ENCODE measurements at places on chromosomes 5 and 9.

DNA sequence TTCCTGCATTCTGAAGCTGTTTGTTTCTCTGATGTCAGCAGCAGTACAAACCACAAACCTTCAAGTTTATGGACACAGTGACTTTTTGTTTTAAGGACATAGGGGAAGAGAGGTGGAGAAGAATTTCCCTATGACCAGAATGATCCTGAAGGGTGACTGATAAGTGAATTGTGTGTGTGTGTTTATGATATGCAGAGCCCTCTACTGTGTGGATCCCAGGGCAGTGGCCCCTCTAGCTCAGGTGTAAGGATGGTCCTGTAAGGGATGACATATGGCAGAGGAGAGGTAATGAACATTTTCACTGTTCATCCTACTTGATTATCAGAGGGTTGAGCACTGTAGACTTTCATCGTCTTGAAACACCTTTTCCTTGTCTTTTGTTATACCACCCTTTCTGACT lies 30.6 kb upstream of the TMED7 start:
- DNase-seq = no peak

DNA sequence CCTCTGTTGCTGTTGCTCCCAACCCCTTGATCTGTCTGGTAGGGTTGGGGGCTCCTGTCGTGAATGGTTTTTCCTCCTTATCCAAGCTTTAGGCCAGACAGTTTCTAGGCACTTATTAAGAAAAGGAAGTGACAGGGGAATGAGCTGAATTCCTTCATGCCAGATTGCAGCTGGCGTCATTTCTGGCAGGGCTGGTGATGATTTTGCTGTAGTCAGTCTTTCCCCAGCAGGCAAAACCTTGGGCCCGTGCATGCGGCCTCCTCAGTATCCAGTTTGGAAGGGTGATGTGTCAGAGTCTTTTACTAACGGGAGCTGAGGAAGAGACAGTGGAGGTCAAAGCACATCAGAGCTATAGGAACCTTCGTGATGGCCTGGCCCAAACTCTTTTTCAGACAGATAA lies 58.8 kb downstream of the COL27A1 start:
- no peak for DNase-seq

DNA sequence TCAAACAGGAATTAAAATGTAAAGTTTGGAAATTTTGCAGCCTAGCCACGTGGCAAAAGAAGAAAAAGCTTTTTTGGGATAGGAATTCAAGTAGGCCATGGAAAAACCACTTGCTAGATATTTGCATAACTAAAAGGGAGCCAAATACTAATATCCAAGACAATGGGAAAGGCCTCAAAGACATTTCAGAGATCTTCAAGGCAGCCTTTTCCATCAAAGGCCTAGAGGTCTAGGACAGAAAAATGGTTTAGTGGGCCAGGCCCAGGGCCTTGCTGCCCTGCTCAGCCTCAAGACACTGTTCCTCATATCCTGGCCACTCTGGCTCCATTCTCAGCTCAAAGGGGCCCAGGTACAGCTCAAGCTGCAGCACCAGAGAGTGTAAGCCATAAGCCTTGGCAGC lies 265.9 kb upstream of the RPS23 start:
- no peak for DNase-seq

DNA sequence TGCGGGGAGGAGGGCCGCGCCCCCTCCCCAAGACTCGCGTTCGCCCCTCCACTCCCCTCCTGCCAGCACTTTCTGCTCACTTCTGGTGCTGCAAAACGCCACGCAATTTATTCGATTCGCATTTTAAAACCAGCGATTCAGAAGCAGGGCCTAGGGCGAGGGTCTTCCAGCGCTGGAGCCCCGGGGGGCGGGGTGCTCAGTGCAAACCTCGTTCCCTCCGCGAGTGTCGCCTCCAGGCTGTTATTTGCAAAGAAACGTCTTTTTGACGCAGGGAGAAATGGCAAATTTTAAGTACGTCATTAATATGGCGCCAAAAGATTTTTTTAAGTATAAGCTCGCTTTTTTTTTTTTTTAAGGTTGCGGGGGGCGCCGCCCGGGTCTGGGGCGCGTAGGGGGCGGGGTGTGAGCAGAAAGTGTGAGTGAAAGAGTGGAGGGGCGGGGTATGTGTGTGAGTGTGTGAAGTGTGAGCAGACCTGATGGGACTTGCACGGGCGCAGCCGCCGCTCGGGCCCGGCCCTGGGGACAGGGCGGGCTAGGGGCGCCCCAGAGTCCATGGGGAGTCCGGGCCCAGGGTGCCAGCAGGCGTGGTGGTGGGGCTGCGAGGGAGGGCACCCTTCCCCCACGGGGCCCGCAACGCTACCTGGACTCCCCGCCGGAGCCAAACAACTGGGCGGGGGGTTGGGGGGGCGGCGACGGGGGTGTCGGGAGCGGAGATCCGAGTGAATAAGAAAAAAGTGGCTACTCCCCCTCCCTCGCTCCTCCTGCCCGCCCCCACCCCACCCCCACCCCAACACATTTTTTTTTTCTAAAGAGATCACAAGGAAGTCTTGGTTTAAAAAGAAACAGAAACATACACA lies at the start of gene JADE2:
Gene JADE2 (plus strand): TSS at position 845 of the 857 bp plus-strand sequence. CDS start 10,188 bp downstream, outside the sequence.
- DNase-seq = peak; percentile 90

DNA sequence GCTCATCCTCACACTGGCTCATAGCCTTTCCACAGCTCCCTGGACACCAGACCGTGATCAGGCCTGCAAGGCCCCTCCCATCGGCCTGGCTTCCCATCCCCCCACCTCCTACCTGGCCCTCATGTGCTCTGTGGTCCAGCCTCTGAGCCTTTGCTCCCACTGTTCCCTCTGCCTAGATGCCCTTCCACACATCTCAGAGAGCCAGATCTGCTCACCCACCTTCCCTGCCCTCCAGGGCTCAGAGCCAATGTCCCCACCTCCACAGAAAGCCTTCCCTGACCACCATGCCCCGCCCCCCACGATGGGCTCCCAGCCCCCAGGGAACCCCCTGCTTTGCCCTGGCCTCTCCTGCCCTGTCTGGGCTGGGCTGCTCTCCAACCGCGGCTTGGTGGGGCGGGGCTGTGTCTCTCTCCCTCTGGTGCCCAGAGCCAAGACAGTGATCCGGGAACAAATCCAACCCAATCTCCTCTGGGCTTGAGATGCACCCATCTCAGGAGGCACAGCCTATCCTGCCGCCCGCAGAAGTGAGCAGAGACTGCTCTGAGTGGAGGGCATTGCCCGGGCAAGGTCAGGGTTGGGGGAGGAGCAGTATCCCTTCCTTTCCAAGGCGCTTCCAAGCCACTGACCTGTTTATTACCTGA lies 1.6 kb downstream of the NINJ1 start:
- DNase-seq = no peak

DNA sequence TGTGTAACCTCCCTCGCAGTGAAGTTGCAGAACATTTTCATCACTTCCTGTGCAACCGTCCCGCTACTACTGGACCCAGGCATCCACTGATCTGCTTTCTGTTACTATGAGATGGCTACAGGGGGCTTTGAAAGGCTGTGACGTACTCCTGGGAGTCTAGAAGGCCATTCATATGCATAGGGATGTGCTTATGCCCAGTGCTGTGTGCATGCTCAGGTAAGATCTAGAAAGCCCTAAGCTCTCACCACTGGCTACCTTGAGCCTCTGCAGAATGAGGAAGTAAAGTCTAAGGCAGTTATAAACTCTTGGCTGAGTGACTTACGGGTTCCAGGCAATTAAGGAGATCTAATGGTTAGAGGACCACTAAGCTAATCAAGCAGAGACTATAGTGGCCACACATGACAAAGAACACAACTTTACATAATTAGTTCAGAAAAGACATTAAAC lies 11.8 kb downstream of the HNRNPAB start:
- no peak for DNase-seq

DNA sequence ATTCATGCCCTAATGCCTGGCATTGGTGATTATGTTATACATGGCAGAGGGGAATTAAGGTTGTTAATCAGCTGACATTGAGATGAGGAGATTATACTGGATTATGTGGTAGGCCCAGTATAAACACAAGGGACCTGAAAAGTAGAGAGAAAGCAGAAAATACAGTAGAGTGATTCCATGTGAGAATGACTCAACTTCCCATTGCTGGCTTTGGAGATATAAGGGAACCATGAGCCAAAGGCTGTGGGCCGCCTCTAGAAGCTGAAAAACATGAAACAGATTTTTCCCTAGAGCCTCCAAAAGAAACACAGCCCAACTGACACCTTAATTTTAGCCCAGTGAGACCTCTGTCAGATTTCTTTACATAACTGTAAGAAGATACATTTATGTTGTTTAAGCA lies 65.0 kb upstream of the CTXN3 start:
- DNase-seq = no peak

GRCh38 chr5:180689071-180689694 lies 39.8 kb upstream of the FLT4 start:
- DNase-seq = peak; percentile 55

GRCh38 chr5:165622864-165623536 lies 2117.6 kb downstream of the MAT2B start:
- no peak for DNase-seq

GRCh38 chr5:65066387-65067146 lies 297.8 kb downstream of the CWC27 start:
- DNase-seq = no peak

Measured in CD4-positive, alpha-beta T cell treated with Interleukin-10 for 1 hour (primary cell).